ENCODE measurements at places on chromosomes 5 and 9.
A peak's percentile ranks its signal among the peaks of the same experiment; 100 is the strongest.

GRCh38 chr5:78895616-78896015 is 89.5 kb downstream of the ARSB start:
- no peak for ATAC-seq

DNA sequence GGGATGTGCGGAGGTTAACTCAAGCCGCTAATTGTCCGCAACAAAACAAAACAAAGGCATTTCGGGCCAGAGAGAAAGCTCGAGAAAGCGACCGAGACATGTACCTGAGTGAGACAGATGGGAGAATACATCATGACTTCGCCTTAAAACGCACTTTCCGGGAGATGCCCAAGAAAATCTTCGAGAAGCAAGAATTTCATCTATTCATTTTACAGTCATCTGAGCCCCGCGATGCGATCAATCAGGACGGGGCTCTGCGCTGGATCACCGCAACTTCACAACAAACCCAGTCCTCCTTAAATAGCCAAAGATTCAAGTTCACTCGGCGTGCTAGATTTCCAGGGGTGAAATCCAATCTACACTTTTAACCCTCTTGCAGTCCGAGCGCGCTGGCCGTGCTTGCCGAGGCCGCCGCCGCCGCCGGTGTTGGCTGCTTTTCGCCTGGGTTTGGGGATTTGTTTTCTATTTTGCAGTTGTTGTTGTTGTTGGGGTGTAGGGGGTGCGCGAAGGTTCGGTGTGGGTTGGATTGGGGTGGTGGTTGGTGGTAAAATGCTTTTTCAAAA is 482 bp downstream of the NFIB start:
- no peak for ATAC-seq

- ATAC-seq, result no peak
Measured at GRCh38 chr9:75695921-75696320, 194.6 kb upstream of the PCSK5 start.

DNA sequence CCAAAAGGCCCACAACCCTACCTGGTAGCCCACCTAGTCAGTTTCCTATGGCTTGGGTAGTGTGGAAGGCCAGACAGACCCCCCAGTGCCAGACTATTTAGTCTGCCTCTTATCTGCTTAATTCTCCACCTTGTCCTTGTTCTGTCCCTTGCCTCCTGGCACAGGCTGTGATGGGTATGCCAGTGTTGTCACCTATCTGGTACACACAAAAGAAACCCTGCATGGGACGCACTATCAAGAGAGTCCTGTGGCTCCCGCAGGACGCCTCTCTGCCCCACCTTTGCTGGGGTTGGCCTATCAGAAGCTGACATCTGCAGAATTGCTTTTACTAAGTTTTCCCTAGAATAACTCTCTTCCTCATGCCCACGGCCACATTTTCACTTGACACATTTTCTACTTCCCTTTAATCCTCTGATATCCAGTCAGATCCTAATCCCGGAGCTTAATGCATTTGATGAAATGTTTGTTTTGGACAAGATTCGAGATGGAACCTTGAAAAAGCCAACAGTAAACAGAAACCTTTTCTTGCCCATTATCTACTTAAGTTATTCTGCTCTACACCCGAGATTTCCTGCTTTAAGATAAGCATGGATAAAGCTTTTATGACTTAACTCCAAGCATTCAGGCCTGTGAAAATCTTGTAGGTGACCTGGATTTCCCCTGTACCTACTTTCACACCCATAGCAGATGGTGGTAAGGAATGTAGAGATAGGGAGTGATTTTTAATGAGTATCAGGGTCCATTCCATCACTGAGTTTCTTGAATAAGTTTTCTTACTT is 468.5 kb downstream of the ZNF608 start:
- no peak for ATAC-seq

- no peak for ATAC-seq
Measured at GRCh38 chr5:122999947-123000563, 36.5 kb downstream of the PPIC start.

- ATAC-seq, result no peak
Measured at GRCh38 chr5:174688441-174689354, 35.7 kb upstream of the MSX2 start.

- no peak for ATAC-seq
Measured at GRCh38 chr9:117232281-117232680, 182.6 kb downstream of the ASTN2 start.

DNA sequence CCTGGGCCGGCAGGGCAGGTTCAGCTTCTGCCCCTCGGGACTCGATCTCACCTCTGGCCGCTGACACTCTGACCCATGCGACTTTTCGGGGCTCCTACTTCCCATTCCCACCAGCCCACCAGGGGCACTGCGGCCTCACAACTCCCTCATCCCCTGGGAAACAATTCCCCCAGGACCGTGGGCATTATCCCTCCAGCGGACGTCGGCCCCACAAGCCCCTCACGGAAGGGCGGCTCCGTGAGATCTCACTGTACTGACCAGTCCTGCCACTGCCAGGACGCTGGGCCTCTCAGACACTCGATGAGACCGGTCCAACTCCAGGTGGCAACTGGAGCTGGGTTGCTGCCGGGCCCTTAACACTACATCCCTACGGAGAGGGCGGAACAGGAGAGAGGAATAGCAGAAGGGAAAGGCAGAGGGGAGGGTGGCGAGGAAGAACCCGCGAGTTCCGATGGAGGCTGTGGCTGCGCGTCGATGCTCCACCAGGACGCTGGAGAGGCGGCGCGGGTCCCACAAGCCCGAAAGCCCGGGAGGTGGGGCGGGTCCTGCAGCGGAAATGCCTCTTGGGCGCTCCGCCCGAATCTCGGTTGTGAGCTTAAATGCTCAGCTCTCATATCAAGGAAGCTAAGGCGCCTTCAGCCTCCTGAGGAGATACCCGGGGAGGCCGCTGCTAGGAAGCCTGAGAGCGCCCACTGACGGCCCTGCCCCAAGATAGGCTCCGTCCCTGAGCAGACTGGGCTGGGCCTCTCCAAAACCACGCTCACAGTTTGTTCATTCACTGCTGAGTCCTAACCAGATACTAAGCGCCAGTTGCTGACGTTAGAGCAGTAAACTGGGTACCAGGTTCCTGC is 36.3 kb downstream of the VCP start:
- peak; percentile 58 for ATAC-seq

Data from esophagus mucosa (tissue), 1 donor.